Amniotic stem cell (primary cell): ENCODE measurements at places on chromosomes 16 and 17.
A peak's percentile ranks its signal among the peaks of the same experiment; 100 is the strongest.

- DNase-seq: no peak
These were observed 6.8 kb downstream of the ELOB start for GRCh38 chr16:2770057-2770951.

GRCh38 chr17:82249896-82250581 is 21.2 kb downstream of the SLC16A3 start:
- no peak for DNase-seq

GRCh38 chr17:61657338-61657737 is 66.3 kb upstream of the NACA2 start:
- no peak for DNase-seq

DNA sequence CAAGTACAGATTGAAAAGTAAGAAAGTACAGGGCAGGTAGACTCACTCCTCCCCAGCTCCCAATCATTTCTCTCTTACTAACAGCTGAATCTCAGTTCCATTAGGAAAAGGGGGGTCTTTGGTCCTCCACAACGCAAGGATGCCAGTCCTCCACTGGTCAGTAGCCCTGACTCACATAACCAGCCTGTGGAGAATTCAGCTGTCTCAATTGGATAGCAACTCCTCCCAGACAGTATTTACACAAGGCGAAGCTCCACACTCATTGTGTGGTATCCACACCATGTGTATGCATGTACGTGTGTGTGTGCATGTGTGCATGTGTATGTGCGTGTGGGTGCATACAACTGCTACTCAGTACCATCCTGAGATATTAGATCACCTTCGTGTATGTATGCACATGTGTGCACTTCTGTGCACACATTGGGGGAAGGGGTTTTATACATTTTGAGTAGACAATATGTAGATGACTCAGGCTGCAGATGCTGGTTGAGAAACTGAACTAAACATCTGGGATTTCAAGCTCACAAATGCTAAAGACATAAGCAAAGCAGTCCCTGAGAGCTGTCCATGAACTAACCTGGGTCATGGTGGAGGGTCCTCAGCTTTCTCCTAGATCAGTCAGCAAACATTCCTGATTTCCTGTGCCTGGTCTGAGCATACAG is 240.1 kb downstream of the SLC39A11 start:
- DNase-seq: no peak

- no peak for DNase-seq
These were observed 78.4 kb downstream of the ABCC1 start for GRCh38 chr16:16027728-16028310.

DNA sequence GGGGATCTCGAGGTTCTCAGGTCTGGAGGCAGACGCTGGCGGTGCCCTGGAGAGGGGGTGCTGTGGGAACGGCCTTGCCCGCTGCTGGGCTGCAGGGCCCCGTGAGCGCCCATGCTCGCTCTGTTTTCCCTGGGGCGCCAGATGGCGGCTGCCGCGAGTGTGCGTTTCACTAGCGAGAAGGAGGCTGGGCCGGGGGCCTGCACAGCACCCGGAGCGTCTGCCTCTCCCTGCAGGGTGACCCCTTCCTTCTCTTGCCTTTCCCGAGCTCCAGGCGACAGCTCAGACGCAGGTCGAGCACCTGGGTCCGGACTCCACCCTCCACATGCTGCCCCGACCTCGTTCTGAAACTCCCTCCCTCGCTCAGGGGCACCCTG is 2.7 kb downstream of the TELO2 start:
- DNase-seq: no peak

DNA sequence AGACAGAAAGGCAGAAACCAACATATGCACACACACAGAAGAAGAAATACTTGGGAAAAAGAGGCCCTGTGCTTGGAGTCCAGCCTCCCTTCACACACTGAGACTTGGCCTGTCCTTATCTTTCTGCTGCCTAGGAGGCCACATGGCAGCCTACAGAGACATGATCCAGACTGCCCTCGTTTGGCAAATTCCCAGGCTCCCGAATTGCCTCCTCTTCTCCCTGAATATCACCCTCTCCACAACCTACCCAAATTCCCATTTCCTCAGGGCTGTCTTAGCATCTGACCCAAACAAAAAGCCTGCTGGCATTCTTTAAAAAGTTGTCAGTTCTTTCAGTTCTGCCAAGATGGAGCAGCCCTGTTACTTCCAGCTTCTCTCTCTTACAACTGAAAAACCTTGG is 59.8 kb downstream of the DNAH17 start:
- no peak for DNase-seq

DNA sequence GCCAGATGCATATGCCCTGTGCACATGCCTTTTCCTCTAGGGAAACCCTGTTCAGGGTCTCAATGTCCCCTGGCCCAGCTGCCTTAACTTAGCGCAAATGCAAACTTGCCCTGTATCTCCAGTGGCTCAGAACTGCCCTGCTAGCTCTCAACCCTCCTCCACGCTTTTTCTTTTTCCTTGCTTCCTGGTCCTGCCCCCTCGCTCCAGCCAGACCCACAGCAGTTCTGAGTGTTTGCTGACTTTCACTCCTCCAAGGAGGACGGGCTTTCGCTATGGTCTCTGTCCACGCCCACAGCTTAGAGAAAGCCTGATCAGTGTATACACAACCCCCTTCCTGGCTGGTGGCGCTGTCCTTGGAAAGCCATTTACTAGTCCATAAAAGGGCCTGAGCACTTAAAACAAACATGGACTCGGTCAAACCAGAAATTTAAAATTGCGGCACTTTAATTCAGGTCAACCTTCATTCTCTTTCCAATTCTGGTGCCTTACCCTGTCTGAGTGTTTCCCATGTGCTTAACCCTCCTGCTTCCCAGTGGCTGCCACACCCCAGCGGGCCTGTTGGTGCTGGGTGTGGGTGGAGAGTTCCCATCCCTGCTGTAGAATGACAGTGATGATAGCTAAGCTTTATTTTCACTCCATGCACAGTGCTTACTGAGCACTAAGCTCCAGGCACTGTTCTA is 15.6 kb upstream of the TMEM98 start:
- no peak for DNase-seq

GRCh38 chr16:47699106-47699505 is 238.0 kb downstream of the PHKB start:
- no peak for DNase-seq

GRCh38 chr17:79087428-79088143 is 13.0 kb downstream of the ENGASE start:
- DNase-seq: peak; percentile 12

DNA sequence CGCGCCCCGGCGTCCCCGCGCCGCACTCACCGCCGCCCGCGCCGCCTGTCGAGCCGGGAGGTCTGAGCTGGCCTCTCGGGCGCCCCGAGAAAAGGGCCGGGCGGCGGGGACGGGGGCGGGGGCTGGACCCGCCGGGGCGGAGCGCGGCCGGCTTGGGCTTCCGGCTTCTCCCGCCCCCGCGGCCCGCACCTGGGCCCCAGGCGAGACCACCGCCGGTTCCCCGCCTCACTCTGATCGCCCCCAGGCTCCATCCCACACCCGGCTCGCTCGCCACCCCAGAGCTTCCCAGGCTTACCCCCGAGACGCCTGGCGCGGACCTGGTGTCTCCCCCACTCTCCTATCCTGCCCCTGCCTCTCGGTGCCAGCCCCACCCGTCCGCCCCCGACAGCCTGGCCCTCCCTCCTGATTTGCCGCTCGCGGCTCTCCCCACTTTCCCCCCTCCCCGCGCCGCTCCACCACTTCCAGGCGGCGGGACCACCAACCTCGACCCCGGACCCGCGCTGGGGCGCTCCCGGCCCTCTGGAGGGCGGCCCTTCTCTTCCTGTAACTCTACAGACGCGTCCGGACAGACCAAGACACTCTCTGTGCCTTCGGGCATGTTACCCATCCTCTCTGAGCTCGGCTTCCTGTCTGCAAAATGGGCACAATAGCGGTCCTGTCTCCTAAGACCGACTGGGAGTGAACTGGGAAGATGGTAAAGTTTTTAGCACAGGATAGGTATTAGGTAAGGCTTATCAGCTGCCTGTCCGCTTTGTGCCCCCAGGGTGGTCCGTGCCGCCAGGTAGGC is at the start of gene LITAF:
TSS of gene LITAF (minus strand) at position 64 of the 787 bp plus-strand sequence. CDS start 30,189 bp downstream, outside the sequence.
- peak; percentile 40 for DNase-seq

DNA sequence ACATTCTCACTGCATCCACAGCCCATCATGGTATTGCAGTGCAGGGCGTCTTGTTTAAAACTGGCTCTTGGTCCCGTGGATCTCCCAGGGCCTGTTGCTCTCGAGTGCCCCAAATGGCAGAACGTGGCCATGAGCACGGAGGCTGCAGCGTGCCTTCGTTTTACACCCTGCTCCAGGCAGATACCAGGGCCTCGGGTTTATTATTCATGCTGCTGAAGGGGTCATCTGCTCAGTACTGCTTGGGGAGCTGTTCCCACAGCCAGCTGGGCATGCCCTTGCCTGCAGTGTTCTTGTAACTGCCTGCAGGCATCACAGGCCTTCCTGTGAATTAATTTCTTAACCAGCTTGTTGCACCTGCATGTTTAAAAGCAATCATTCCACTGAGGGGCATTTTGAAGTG is 129.7 kb upstream of the CHMP6 start:
- DNase-seq: no peak

DNA sequence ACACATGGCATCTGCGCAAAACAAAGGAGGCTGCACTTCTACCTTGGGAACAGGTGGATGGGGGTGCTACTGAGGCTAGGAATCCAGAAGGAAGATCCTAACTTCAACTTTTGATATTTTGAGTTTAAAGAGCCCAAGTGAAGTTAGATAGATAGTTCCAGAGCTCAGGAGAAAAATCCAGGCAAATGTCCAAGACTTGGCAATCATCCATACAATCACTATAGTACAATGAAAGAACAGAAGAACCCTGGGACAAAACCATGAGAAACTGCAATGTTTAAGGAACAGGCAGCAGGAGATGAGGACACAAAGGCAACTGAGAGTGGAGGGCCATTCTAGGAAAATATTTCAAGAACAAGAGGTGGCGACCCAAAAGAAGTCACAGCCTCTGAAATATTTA is 12.4 kb downstream of the CDYL2 start:
- no peak for DNase-seq

GRCh38 chr17:4436381-4436780 is 2.6 kb downstream of the SPNS3 start:
- DNase-seq: no peak

DNA sequence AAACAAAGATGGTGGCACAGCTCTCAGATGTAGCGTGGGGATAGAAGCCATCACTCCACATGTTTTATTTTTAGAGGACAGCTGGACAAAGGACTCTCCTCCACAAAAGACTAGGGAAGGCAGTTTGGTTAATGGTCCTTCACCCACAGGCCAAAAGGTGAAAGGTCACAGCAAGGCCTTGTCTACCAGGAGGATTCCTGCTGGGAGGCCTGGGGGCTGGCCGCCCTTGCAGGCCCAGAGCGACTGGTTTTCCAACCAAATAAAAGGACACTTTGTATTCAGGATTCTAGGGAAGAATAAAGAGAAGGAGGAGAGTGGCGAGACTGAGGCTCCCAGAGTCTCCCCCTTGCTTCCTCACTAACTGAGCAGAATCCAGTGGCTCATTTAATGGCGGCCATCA is 94.3 kb downstream of the AXIN2 start:
- DNase-seq: no peak

GRCh38 chr17:42178817-42179216 is 2.1 kb downstream of the KCNH4 start:
- DNase-seq: no peak

DNA sequence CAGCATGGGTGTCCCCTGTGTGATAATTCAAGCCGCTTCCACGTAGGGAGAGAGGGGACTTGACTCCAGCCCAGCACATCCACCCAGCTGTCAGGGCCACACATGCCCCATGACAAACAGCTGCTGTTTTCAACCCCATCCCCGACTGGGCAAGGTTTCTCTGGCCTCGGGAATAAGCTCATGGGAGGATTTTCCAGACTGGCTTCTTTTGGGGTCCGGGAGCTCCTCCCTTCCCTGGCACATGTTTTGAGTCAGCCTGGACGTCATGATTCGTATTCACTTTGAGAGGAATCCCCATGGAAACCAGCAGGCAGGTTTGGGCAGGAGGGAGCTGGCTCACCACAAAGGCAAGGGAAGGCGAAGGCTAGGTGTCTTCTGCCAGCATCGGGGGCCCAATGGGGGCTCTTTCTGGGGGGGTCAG is 156.4 kb downstream of the CMIP start:
- no peak for DNase-seq

GRCh38 chr17:48483004-48483403 is 47.8 kb downstream of the HOXB1 start:
- no peak for DNase-seq

- DNase-seq: no peak
These were observed 337.1 kb downstream of the C16orf95 start for GRCh38 chr16:86979984-86980553.

- no peak for DNase-seq
These were observed 13.3 kb downstream of the TVP23A start for GRCh38 chr16:10805334-10805733.

DNA sequence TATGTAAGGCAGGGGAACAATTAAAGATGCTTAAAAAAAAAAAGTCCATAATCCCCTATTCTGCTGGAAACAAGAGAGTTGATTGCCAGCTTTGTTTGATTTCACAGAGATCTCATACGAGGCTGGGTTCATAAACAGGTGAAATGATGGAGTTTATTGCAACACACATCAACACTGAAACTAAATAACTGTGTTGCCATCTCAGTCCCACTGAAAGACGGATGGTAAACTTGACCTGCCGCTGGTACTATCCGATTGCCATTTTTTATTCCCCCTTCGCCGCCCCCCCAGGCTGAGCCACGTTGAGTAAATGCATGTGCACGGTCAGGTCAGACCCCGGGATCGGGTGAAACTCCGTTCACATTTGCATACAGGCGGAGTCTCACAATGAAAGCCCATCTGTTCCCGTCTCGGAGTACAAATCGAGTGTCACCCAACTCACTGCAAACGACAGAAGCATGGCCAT is 119.2 kb downstream of the SKAP1 start:
- DNase-seq: no peak

- no peak for DNase-seq
These were observed 844 bp downstream of the TBKBP1 start for GRCh38 chr17:47694581-47695428.

- no peak for DNase-seq
These were observed 17.0 kb downstream of the MGAT5B start for GRCh38 chr17:76884995-76885893.

DNA sequence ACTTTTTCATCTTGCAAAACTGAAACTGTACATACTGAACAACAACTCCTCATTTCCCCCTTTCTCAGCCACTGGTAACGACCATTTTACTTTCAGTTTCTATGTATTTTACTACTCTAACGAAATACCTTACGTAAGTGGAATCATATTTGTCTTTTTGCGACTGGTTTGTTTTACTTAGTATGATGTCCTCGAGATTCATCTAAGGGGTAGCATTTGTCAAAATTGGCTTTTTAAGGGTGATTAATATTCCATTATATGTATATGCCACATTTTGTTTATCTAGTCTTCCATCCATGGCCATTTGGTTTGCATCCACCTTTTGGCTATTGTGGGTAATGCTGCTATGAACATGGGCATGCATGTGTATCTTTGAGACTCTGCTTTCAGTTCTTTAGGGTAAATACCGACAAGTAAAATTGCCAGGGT is 10.4 kb downstream of the KPNB1 start:
- DNase-seq: no peak

- no peak for DNase-seq
These were observed 142.8 kb downstream of the IRF8 start for GRCh38 chr16:86041807-86042206.

- no peak for DNase-seq
These were observed 22.3 kb upstream of the PABPN1L start for GRCh38 chr16:88888461-88889387.
